ENCODE measurements at places on chromosomes 3 and 15.

GRCh38 chr3:4821975-4822374 is 157.3 kb upstream of the BHLHE40 start:
- no peak for DNase-seq

DNA sequence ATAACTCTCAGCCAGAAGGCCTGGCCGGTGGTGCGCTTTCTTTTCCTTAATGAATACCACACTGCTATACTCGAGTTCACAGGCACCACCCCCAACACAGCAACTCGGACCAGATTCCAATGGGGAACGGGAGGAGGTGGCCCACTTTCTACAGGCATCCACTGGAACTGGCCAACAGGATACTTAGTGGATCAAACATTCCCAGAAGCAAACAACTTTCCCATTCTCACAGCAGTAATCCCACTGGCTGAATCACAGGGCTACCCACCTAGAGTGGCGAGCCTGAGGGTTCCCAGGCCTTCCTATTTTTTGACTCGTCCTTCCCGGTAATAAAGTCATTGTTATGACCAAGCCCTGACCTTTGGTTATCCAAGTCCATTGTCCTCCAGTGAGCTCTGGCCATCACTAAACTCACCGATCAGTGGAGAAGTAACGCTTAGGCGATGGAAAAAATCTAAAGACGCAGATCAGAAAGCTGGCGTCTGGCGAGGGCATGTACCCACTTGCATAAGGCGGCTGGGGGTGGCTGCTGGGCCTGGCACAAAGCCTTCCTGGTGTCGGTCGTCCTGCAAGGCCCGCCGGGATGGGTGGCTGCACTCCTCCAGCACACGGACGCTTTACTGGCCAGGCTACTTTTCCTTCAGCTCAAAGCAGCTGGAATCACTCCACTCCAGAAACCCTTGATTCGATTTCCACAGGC is 1.2 kb downstream of the EOGT start:
- DNase-seq: no peak

DNA sequence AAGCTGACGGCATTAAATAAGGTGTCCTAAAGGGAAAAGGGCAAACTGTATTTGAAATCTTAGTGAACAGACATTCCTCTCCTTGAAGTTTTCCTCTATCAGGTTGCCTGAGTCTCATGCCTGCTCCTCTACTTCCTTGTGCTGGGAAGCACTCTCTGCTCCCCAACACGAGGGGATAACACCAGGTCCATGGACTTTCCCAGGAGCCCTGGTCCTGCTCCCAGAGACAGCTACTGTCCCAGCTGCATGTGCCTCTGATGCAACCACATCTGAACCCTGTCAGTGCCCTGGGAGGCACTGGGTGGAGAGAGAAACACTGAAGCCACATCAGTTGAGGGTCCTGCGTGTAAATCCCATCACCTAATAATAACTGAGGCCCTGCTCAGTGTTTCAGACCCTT is 7.4 kb downstream of the TLR9 start:
- DNase-seq: no peak

- DNase-seq: no peak
Observed at GRCh38 chr15:67784090-67784781, 41.1 kb upstream of the SKOR1 start.
